ENCODE measurements at places on chromosomes 6 and 20.
A peak's percentile ranks its signal among the peaks of the same experiment; 100 is the strongest.

- DNase-seq: no peak
Measured at GRCh38 chr20:15406072-15406471, 1068.7 kb upstream of the FLRT3 start.

- no peak for DNase-seq
Measured at GRCh38 chr6:131551902-131552301, 21.1 kb upstream of the ARG1 start.

DNA sequence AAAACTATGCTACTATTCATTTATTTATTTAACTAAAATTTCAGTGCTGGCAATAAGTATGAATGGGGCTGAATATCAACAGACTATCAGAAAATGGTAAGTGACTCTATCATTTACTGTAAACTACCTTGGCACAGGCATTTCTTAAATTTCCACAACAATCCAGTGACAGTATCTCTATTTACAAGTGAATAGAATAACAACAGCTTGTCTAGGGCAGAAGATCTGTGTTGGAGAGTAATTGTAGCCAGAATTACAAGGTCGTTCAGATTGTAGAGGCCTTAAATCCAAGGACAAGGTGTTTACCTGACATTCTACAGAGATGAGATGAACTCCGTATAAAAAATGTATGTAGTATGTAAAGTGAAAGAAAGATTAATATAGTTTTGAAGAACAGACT, 193.8 kb upstream of the SIM1 start:
- no peak for DNase-seq

DNA sequence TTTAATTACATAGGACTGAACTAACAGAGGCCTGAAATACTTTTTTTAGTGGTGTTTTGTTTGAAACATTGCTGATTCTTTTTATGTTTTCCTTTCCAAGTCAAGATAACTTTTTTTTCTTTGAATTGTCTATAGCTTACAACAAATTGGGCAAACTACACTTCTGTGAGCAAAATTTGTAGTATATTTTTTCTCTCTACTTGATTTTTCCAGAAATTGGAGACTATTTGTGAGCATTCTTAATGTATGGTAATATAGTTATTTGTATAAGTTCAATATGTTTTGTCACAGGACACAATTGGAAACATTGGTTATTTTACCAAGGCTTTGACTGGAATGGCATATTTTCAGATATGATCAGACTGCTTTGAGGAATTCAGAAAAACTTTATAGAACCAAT, 216.5 kb downstream of the SYNE1 start:
- no peak for DNase-seq

- no peak for DNase-seq
Measured at GRCh38 chr6:27940766-27941165, 16.3 kb upstream of the OR2B6 start.

DNA sequence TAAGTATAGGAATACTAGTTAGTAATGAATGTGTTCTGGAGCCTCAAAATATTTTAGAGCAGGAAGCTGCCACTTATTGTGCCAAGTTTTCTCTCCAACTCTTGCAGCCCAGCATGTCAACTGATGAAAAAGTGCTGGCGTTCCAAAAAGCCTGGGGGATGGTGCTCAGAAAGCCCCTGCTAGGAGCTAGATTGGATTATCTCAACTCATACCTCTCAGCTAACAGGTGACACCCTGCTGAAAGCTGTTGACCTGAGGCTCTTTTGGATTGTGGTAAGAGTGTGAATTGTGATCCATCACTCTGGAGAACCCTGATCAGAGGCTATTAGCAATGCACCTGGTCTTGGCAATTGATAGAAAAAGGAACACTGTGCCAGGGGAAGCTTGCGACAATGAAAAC, 580.4 kb downstream of the EYS start:
- DNase-seq: no peak

GRCh38 chr6:38209371-38210260, 390.1 kb downstream of the ZFAND3 start:
- no peak for DNase-seq

DNA sequence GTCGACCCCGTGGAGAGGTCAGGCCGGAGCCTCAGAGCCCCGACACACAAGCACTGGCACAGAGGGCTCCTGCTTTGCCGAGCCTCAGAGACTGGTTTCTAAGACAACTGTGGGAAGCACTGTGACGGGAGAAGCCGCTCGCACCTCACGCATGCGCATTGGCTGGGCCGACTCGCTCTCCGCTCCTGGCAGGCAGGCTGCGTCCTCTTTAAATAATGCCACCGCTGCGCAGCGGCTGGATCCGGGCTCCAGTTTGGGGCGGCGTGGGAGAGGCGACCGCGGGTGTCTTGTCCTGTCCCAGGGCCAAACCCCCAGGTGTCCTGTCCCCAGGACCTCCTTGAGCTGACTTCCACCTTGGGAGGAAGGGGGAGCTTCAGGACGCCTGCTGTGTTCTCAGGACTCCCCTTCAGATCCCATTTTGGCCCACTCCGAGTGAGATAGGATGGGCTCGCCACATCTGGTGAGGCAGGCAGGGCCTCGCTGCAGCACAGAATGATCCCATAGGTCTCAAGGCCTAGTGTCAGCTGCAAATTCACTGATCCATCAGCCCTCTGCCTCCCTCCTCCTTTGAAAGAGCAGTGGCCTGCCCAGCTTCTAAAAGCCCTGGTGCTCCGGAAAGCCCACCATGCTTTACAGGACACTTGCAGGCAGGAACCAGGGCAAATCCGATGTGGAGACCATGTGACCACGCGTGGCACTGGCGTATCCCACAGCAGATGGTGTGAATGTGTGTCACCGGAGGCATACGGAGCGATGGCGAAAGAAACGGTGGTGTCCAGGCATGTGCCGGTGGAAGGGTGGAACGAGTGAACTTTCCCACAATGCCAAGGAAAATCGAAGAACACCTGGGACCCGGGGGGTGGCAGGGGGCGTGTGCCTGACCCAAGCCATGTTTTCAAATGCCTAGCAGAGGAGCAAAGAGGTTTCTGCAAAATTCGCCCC, 169.3 kb upstream of the ZNF337 start:
- DNase-seq: peak; percentile 82

DNA sequence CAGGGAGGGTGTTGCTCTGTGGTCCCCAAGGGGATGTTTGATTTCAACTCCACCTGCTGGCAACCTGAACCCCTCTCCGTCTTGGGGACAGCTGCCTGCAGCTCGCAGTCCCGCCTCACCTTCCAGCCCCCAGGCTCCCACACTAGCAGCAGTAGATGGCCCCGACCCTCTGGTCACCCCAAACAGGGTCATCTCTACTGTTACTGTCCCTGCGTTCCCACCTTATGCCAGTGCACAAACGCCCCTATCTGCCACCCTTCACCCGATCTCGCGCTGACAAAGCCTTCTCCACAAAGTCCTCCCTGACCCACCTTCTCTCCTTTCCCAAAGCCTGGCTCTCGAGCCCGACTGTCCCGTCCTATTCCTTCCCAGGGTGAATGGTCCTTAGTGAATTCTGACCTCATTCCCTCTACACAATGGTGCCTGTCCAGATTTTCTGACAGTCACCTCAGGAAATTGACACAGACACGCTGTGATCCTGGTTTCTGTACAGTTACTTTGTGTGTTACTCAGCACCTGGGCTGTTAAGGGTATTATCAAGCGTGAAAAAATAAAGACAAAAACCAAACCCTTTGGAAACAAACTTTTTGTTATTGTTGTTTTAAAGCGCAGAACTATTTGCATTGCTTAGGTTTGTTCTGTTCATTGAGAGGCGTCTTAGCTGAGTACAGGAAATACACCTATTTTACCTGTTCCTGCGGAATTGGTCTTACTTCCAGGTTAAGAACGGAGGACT, 728 bp downstream of the FUT9 start:
- no peak for DNase-seq

DNA sequence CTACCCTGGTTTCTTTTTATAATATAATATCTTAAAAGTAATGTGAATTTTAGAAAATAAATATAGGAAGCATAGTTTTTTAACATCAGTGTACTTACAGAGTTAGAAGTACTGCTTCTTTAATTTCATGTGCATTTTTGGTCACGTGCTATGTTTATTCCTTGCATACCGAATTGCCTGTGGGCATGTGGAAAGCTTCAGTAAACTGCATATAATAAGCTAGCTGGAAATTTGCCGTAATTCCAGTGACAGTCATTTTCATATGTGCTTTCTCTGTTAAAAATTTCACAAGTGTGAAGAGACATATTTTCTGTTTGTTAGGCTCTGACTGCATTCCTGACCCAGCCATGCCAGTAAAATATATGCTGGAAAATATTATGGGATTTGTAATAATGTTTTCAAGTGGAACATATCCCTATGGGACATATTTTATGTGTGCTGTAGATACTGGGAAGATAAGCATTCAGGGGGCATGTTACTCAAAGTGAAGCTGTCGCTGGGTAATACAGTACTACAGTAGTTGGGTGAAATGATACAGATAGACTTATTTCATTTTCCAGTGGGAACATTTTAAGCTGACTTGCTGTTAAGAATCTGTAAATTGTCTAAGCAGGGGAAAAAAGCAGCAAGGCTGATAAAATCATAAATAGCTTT, 616.7 kb downstream of the FRK start:
- no peak for DNase-seq

DNA sequence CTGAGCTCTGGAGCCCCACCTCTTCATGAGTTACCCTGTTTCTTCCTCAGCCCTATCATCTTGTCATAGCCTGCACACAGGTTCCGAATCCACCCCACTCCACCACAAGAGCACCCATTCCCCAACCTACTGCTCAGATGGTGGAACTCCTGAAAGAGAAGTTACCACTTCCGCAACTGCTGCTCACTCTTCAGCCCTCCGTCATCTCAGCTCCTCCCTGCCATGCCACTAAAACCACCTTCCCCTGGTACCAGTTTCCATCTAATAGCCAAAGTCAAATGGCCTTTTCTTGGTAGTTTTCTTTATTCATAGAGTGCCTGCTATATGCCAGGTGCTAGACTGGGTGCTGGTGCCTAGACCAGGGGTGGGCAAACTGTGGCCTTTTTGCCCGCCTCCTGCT, 3.9 kb downstream of the RAB22A start:
- DNase-seq: no peak

DNA sequence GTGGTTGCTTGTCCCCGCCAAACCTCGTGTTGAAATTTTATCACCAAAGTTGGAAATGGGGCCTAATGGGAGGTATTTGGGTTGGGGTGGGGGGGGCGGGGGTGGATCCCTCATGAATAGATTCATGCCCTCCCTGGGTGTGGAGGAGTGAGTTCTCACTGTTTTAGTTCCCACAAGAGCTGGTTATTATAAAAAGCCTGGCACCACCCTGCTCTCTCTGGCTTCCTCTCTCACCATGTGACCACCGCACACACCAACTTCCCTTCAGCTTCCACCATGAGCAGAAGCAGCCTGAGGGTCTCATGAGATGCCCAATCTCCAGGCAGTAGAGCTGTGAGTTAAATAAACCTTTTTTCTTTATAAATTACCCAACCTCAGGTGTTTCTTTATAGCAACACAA, 111.3 kb downstream of the PRDM1 start:
- DNase-seq: no peak

DNA sequence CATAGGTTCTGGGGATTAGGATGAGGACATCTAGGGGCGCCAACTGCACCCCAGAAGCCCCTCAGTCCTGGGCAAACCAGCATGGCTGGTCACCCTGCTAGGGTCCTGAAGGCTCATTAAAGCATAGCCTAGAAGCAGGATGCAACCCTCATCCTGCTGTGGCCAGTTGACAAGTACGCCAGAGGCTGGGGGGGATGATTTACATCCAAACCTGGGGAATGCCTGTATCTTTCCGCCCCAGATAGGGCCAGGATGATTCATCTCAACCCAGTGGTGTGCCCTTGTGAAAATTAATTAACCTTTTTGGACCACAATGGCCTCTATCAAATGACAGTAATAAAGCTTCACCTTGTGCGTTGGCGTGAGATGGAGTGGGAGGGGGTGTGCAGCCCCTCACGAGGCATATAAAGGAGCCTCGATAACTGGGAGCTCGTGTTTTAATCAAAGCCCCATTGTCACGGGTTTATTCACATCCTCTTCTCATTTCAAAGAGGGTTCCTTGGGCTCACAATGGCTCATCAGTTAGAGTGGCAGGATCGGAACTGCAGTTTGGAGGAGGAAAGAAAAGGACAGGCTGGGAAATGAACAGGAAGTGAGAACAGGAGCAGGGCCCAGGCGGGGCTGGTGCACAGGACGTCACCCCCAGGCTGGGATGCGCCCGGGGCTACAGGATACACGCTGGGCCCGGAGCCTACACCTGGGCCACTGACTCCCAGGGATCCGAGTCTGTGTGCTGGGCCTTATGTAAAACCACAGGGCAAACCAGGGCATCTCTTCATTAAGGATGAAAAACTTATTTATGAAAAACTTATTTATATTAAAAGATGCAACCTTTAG, 121.8 kb upstream of the PHACTR3 start:
- DNase-seq: no peak

DNA sequence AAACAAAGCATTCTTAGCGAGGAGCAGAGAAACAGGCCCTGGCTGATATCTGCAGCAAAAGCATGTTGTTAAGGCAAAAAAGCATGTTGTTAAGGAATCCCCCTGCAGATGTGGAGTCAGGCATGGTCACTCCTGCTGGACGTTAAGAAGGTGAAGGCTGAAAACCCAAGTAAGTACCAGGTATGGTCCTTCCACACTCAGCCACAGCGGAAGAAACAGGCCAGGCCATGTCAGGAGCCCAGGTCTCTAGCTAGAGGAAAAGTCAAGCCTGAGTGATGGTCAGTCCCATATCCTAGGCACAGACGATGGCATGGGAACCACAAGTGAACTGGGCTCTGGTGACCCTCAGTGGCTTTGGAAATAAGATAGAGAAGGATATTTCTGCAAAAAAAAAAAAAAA, 32.5 kb upstream of the MAS1L start:
- no peak for DNase-seq

- DNase-seq: no peak
Measured at GRCh38 chr6:170117111-170117972, 173.5 kb downstream of the DLL1 start.

DNA sequence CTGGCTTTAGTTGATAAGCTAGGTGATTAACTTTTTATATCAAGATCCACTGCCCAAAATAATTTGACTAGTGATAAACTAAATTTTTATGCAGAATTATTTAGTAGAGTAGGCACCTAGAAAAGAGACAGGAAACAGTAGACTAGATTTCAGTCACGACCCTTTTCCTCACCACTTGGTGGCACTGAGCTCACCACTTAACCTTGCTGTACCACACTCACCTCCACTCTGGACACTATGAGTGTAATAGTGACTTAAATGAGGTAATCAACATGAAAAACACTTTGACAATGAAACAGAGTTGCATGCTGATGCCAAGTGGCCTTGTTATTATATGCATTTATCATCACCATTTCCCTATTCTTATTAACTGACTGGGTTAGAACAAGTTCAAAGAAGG, 730.4 kb downstream of the KIF16B start:
- no peak for DNase-seq

DNA sequence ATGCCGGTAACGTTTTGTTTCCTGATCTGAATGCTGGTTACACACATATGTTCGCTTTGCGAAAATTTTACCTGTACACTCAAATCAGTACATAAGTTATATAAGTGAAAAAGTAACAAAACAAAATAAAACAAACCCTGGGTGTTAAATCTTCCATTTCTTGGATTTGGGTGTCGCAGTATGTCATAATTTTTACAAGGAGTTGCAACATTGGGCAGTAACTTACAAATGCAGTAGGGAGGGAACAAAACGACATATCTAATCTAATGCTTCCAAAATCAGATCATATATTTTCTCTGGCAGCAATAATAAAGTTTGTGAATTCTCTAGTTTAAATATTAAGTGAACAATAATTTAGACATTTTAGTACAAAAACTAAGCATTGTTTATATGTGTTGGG, 25.2 kb downstream of the SNX14 start:
- no peak for DNase-seq

Data from EL (cell line).